ENCODE measurements at places on chromosomes 2 and 18.

DNA sequence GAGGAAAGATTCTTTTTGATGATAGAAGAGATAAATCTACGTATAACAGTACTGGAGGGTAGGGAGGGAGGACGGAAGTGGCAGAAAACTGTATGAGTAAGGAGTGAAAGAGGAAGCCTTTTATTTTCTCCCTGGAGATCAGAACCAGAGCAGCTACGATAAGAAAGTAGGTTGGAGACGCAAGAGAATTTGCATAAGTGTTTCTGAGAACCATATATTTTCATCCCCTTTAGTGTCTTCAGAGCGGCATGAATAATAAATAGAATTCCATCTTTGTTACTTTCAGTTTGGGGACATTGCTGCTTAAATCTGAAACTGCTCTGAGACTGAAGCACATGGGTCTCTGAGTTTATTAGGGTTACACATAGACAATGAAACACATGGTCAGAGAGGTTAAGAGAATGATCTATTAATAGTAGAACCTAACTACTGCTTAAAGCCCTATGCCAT is 230.2 kb upstream of the TNP1 start:
- no peak for DNase-seq

- DNase-seq, result no peak
Observed at GRCh38 chr2:102063941-102064678, 72.3 kb downstream of the IL1R2 start.

DNA sequence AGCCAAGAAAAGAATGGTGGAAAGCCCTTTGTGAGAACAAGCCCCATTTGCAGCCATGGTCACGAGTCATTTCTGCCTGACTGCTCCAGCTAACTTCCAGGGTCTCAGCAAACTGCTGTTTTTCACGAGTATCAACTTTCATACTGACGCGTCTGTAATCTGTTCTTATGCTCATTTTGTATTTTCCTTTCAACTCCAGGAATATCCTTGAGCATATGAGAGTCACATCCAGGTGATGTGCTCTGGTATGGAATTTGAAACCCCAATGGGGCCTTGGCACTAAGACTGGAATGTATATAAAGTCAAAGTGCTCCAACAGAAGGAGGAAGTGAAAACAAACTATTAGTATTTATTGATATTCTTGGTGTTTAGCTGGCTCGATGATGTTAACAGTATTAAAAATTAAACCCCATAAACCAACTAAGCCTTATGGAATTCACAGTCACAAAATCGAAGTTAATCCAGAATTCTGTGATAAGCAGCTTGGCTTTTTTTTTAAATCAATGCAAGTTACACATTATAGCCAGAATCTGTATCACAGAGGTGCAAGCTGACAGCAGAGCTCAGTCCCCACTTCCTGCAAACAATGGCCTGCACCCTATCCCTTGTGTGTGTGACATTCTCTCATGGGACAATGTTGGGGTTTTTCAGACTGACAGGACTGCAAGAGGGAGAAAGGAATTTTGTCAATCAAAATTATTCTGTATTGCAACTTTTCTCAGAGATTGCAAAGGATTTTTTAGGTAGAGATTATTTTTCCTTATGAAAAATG is 26.1 kb downstream of the SLC14A1 start:
- no peak for DNase-seq

GRCh38 chr2:58494071-58494501 is 253.0 kb upstream of the FANCL start:
- no peak for DNase-seq

GRCh38 chr18:35267161-35267651 is 22.8 kb downstream of the ZSCAN30 start:
- peak; percentile 50 for DNase-seq

DNA sequence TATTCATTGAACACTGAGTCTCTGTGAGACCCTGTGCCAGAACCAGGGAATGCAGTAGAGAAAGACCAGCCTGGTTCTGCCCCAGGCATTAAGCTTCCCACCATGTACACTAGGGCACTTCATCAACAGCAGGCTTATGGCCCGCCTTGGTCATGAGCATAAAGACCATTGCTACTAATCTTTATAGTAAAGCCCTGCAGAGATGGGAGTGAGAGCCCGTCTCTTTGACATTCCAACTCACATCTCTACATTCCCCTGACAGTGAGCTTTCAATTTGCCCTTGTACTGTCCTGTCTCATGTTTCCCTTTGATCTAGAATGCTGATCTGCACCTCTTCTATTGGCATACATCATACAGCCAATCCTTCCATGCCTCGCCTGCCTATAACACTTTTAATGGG is 211.8 kb upstream of the ARL4C start:
- no peak for DNase-seq

- no peak for DNase-seq
Observed at GRCh38 chr2:111982822-111983221, 72.2 kb upstream of the TMEM87B start.
